ENCODE measurements at places on chromosomes 5 and 9. TPM values are rescaled to one million over a fixed set of nuclear protein-coding genes. Genes with fewer than 3 reads are reported as not detected.
A peak's percentile ranks its signal among the peaks of the same experiment; 100 is the strongest.

DNA sequence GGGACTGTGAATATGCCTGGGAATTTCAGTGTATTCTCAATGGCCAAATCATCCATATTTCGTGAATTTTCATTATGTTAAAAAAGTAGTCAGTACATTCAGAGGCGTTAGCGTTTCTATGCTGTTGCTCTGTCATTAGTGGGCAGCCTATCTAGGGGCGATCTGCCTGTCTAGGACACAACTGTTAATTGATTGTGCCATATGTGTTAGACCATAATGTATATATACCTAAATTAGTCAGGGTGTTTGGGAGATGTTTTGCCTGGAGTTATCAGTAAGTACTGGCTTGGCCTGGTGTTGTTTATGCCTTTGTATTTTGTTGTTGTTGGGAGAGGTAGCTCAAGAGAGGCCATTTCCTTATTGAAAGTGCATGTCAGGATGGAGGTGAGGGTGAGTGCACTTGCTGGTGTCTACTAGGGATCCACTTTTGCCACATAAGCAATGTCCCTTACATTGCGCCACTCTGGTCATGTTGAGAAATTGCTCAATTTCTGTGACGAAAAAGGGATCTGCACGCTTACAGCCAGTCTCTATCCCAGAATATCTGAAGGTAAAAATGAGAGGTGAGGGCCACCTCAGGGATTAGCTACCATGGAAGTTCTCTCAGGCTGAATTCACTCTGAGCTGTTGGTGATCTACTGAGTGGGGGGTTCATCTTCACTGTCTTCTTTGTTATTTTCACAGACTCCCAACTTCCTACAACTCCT is 123.3 kb downstream of the ST8SIA4 start:
- H3K4me3 ChIP-seq: peak overlapping the region; percentile 64
- no peak for DNase-seq
- peaks cover 45% of the 10 kb centered on the region for H3K4me1 ChIP-seq
- H3K27me3 ChIP-seq: no peaks in the 10 kb centered on the region

GRCh38 chr5:179373101-179373934 is 28.1 kb upstream of the ADAMTS2 start:
- H3K27me3 ChIP-seq: no peaks in the 10 kb centered on the region
- H3K4me1 ChIP-seq: no peaks in the 10 kb centered on the region
- no peak overlapping the region for H3K4me3 ChIP-seq
- no peak for DNase-seq
- no peak overlapping the region for H3K27ac ChIP-seq
- no peaks in the 10 kb centered on the region for H3K36me3 ChIP-seq

- peaks cover 21% of the 10 kb centered on the region for H3K36me3 ChIP-seq
- no peak within 1 kb of the TSS for H3K27ac ChIP-seq
- H3K4me1 ChIP-seq: peaks cover 2% of the 10 kb centered on the region
These were observed at the start of gene PCDHGB3 for GRCh38 chr5:141369994-141370848. Gene PCDHGB3, plus strand, starts transcription at chr5:141370242. Its CDS starts 153 bp downstream, at chr5:141370395.

DNA sequence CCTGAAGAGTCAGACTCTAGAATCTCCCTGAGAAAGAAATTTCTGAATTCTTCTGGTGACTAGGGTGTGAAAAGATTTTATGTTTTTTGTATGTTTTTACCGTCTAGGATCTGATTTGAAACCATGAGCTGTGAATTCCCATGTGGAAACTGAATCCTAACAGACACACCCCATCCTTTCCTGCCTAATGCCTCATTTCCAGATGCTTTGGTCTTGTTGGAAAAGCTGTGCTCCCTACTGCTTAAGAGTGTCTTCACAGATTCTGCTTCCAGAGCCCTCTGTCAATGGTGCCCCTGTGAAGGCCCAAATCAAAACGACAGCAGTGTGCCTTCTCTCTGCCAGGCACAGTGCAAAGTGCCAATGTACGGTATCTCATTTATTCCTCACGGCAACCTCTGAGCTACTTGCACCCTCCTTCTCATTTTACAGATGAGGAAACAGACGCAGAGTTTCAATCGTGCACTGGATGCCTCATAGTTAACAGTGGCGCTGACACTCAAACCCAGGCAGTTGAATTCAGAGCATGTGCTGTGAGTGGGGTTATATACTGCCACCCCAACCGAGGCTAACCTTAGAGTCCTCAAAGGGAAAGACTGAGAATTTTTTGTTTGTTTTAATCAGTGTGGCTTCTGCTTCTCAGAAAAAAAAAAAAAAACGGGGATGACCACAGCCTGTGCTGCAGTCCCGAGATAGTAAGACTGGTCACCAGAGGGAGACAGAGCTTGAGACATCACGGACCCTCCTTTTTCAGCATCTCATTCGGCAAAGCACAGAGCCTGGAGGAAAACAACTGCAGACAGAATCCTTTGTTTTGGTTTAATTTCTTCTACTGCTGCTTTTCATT is 188.4 kb downstream of the SNCAIP start:
- no peak overlapping the region for H3K4me3 ChIP-seq
- peaks cover 4% of the 10 kb centered on the region for H3K27me3 ChIP-seq
- H3K4me1 ChIP-seq: no peaks in the 10 kb centered on the region
- H3K36me3 ChIP-seq: no peaks in the 10 kb centered on the region
- DNase-seq: peak; percentile 10

Gene CDKN2B
- total RNA-seq: not detected

DNA sequence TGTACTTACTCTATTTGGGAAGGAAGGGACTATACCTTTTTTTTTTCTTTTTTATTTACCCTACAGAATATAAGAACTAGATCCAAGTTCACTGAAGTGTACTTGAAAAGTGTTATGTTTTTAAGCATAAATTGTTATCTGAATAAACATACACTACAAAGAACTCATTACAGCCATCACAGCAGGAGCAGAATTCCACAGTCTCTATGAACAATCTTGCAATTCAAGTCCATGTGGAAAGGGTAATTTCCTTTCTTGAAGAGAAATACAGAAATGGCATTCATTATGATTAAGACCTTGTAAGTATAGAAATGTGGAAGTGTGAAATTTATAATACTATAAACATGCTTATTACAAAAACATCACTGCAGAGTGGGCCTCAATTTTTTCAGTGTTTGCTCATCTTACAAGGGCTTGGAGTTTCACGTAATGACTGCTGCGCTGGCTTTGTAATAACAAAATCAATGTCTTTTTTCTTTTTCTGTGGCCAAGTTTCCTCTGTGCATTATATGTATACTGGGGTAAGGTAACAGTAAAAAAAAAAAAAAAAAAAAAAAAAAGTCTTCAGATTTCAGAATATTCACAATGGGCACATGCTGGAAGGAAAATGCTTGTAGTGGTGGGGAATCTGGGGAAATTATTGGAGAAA is 77.0 kb upstream of the GNA14 start:
- H3K27ac ChIP-seq: peak overlapping the region; percentile 78
- H3K27me3 ChIP-seq: no peaks in the 10 kb centered on the region
- peaks cover 39% of the 10 kb centered on the region for H3K4me1 ChIP-seq
- DNase-seq: no peak
- peak overlapping the region; percentile 8 for H3K4me3 ChIP-seq

- H3K4me3 ChIP-seq: no peak overlapping the region
- no peaks in the 10 kb centered on the region for H3K4me1 ChIP-seq
- H3K27me3 ChIP-seq: no peaks in the 10 kb centered on the region
- H3K36me3 ChIP-seq: no peaks in the 10 kb centered on the region
- no peak overlapping the region for H3K27ac ChIP-seq
These were observed 691.7 kb upstream of the SEMA6A start for GRCh38 chr5:117266280-117266679.

GRCh38 chr9:20480249-20480648 is 142.1 kb downstream of the MLLT3 start:
- H3K27ac ChIP-seq: no peak overlapping the region
- no peak for DNase-seq
- peaks cover 52% of the 10 kb centered on the region for H3K4me1 ChIP-seq
- no peaks in the 10 kb centered on the region for H3K27me3 ChIP-seq
- no peak overlapping the region for H3K4me3 ChIP-seq

- peaks cover 14% of the 10 kb centered on the region for H3K4me1 ChIP-seq
- peak overlapping the region; percentile 78 for H3K27ac ChIP-seq
- no peak for DNase-seq
- H3K27me3 ChIP-seq: no peaks in the 10 kb centered on the region
- no peak overlapping the region for H3K4me3 ChIP-seq
These were observed 107.1 kb downstream of the PALM2AKAP2 start for GRCh38 chr9:109887079-109887478.

DNA sequence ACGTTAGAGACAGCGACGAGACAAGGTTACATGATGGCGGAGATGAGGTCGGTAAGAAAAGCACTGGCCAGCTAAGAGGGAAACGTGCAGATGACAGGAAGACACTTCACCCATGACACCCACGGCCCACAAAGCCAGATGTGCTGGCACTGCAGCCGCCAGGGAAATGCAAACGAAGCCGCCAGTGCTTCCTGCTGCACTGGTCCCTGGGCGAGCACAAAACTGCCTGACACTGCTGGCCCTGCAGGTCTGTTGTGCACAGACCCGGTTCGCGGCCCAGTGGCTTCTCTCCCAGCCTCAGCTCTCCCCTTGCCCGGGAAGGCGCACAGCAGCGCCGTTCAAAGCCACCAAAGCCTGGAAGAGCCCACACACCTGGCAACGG is 20.3 kb downstream of the QSOX2 start:
- no peak overlapping the region for H3K4me3 ChIP-seq
- H3K36me3 ChIP-seq: peaks cover 29% of the 10 kb centered on the region
- DNase-seq: no peak
- H3K27ac ChIP-seq: peak overlapping the region; percentile 21
- H3K4me1 ChIP-seq: peaks cover 17% of the 10 kb centered on the region
- H3K27me3 ChIP-seq: no peaks in the 10 kb centered on the region

DNA sequence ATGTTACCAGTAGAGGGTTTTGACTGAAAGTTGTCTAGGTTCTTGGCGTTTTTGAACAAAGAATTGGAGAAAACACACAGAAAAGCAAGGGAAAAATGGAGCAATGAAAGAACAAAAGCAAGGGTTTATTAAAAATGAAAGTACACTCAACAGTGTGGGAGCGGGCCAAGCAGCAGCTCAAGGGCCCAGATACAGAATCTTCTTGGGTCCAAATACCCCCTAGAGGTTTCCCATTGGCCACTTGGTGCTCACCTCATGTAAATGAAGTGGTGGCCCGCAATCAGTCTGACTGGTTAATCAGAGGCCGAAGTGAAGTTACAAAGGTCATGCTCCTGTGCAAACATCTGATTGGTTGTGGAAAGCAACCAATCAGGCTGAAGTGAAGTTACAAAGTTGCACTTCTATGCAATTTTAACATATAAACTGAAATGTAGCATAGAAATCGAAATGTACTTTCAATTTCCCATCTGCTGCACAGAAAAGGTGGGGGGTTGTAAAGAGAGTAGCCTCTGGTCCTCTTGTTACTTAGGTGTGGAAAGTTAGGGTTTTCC is 1.9 kb upstream of the GM2A start:
- H3K4me1 ChIP-seq: peaks cover 39% of the 10 kb centered on the region
- H3K36me3 ChIP-seq: no peaks in the 10 kb centered on the region
- peak overlapping the region; percentile 85 for H3K27ac ChIP-seq
- DNase-seq: peak; percentile 66
- H3K27me3 ChIP-seq: no peaks in the 10 kb centered on the region
- peak overlapping the region; percentile 90 for H3K4me3 ChIP-seq

GRCh38 chr5:122707796-122708195 is 67.1 kb upstream of the SNX2 start:
- H3K36me3 ChIP-seq: no peaks in the 10 kb centered on the region
- no peaks in the 10 kb centered on the region for H3K4me1 ChIP-seq
- no peak overlapping the region for H3K4me3 ChIP-seq
- DNase-seq: no peak
- H3K27ac ChIP-seq: no peak overlapping the region

DNA sequence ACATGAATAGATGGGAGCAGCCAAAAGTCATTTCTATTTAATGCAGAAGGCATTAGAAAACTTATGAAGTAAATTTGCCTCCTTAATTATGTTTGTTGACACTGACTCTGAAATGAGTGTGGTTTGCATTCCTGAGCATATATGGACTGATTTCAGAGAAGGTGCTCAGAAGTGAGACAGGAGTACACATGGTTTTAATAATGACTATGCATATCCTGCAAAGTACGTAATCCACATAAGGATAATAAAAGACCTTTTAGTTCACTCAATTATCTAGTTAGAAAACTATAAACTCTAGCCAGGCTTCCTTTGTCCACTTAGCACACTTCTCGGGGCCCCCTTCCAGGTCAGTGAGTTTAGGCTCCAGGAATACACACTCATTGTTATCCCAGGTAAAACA is 75.7 kb upstream of the SNX2 start:
- no peak for DNase-seq
- no peaks in the 10 kb centered on the region for H3K36me3 ChIP-seq
- H3K4me1 ChIP-seq: no peaks in the 10 kb centered on the region

Gene NTRK2
- 0.07 TPM for total RNA-seq

Gene PCDHGA4
- not detected for total RNA-seq

GRCh38 chr5:67337751-67338150 is 141.2 kb upstream of the CD180 start:
- no peaks in the 10 kb centered on the region for H3K36me3 ChIP-seq
- H3K27me3 ChIP-seq: peaks cover 2% of the 10 kb centered on the region
- H3K27ac ChIP-seq: no peak overlapping the region

Gene MARVELD2
- 0.60 TPM for total RNA-seq

Gene PCDHGA1
- total RNA-seq: 0.07 TPM

Gene CDH6
- total RNA-seq: not detected

DNA sequence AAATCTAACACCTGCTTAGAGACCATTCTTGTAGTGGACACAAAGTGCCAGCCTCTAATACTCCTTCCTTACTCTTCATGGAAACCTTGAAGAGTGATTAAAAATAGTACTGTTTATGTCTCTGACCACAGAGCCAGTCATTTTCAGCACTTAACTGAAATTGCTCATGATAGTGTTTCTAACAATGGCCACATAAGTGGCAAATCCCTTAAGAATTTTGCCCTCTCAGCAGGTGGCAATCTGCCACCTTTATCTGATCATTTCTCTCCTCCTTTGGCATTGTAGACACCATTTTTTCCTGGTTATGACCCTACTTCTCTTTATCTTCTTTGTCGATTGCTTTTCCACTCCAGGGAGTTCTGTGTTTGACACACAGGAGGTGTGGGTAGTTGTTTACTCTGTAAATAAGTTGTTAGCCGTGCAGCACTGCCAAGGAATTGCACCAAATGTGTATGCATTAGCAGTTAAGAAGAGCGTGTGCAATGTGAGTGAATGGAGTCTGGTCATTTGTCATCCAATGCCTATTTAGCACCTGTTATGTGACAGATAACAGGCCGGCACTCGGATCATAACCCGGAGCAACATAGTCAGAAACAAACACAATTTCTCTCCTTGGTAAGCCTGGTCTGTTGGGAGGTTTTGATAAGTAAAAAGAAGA is 36.8 kb upstream of the STARD4 start:
- H3K27ac ChIP-seq: no peak overlapping the region
- H3K4me1 ChIP-seq: peaks cover 25% of the 10 kb centered on the region
- H3K27me3 ChIP-seq: no peaks in the 10 kb centered on the region

- H3K27ac ChIP-seq: no peak overlapping the region
- H3K4me3 ChIP-seq: no peak overlapping the region
- no peaks in the 10 kb centered on the region for H3K36me3 ChIP-seq
- peaks cover 3% of the 10 kb centered on the region for H3K27me3 ChIP-seq
- no peak for DNase-seq
These were observed 129.3 kb downstream of the C5orf15 start for GRCh38 chr5:133839090-133839489.

DNA sequence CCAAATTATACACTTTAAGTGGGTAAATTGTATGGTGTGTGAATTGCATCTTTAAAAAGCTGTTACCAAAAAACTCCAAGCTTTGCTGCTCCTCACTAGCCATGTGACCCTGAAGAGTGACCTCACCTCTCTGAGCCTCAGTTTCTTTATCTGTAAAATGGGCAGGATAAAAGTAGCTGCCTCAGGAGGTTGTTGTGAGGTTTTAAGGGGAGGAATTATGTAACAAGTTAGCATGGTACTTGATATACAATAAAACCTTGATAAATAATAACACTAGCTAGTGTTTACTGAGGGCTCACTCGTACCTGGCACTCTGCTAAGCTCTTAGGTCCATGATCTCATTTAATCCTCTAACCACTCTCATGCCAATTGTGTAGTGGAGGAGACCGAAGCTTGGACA is 19.0 kb upstream of the PHF19 start:
- peak overlapping the region; percentile 87 for H3K27ac ChIP-seq
- H3K36me3 ChIP-seq: peaks cover 56% of the 10 kb centered on the region
- H3K4me1 ChIP-seq: peaks cover 83% of the 10 kb centered on the region
- H3K4me3 ChIP-seq: no peak overlapping the region
